ENCODE measurements at places on chromosomes 11 and 22.

GRCh38 chr11:74009675-74010305, 905 bp upstream of the UCP3 start:
- peaks cover 10% of the 10 kb centered on the region for H3K4me1 ChIP-seq
- no peak overlapping the region for H3K27ac ChIP-seq
- no peaks in the 10 kb centered on the region for H3K27me3 ChIP-seq
- H3K36me3 ChIP-seq: peaks cover 24% of the 10 kb centered on the region

DNA sequence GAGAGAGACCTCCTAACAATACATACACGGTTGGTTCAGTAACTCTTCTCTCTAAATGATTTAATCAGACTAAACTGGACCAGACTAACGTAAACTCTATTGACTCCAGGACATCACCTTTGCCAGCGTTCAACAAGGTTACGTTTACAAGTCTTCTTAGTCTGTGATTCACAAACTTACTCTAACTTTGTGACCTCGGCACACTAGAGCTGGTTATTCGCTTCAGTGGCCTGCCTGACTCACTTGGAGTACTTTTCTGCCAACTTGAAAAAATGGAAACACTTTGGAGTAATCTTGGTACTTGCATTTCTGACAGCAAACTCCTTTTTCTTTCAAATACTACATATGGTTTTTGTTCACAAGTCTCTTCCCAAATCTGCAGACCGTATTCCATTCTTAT, 26.2 kb downstream of the MTMR2 start:
- no peak overlapping the region for H3K4me3 ChIP-seq
- no peaks in the 10 kb centered on the region for H3K27me3 ChIP-seq
- H3K36me3 ChIP-seq: no peaks in the 10 kb centered on the region

GRCh38 chr11:68266936-68267880, 4.6 kb downstream of the C11orf24 start:
- no peak for DNase-seq
- no peak overlapping the region for H3K4me3 ChIP-seq
- no peak overlapping the region for H3K27ac ChIP-seq
- peaks cover 38% of the 10 kb centered on the region for H3K36me3 ChIP-seq
- H3K4me1 ChIP-seq: peaks cover 14% of the 10 kb centered on the region

- H3K4me3 ChIP-seq: no peak overlapping the region
- H3K27ac ChIP-seq: no peak overlapping the region
- H3K36me3 ChIP-seq: no peaks in the 10 kb centered on the region
- no peaks in the 10 kb centered on the region for H3K27me3 ChIP-seq
- no peak for DNase-seq
Measured at GRCh38 chr11:42536611-42537360, 775.0 kb upstream of the API5 start.

DNA sequence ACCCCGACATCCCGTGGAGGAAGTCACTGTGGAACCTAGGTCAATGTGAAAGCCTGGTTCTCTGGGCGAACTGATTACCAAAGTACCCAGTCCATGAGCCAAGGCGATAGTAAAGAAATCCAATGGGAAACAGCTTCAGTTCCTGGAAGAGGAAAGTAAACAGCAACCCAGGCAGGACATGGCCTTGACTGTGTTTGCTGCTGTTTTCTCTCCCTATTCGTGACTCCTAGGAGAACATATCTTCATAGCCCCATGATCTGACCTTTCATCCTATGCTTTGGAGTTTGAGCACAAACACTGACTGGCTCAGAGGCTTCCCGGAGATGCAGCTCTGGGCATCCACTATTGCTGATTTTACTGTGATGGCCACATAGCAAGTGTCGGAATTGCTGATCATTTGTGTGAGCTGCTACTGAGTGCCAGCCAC, 45.1 kb downstream of the LRFN4 start:
- H3K27me3 ChIP-seq: no peaks in the 10 kb centered on the region
- H3K36me3 ChIP-seq: no peaks in the 10 kb centered on the region
- DNase-seq: no peak
- H3K4me3 ChIP-seq: no peak overlapping the region

- H3K36me3 ChIP-seq: peaks cover 8% of the 10 kb centered on the region
- DNase-seq: no peak
- no peak overlapping the region for H3K4me3 ChIP-seq
- H3K4me1 ChIP-seq: no peaks in the 10 kb centered on the region
Measured at GRCh38 chr11:121086866-121087265, 14.2 kb upstream of the TECTA start.

DNA sequence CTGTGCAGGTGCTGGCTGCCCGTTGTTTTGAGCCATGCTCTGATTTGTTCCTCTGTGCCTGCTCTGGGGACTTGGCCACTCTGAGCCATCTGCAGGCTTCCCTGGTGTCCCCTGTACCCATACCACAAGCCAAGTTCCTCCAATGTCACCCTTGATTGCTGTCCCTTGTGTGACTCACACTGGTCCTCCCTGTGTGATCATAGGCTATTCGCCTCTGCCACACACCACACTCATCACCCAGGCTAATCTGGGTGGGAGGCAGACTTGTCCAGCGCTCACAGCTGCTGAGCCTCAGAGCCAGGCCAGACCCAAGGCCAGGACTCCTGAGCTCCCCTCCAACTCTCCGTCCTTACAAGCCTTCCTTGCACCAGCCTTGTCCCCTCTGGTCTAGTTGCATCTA, 31.7 kb downstream of the IGF2 start:
- no peak overlapping the region for H3K4me3 ChIP-seq
- no peaks in the 10 kb centered on the region for H3K4me1 ChIP-seq
- H3K36me3 ChIP-seq: no peaks in the 10 kb centered on the region
- H3K27ac ChIP-seq: no peak overlapping the region
- H3K27me3 ChIP-seq: peaks cover 21% of the 10 kb centered on the region

GRCh38 chr22:22465094-22465602, 43.4 kb downstream of the ZNF280B start:
- H3K27me3 ChIP-seq: peaks cover 7% of the 10 kb centered on the region
- no peak for DNase-seq
- H3K27ac ChIP-seq: no peak overlapping the region
- H3K4me1 ChIP-seq: no peaks in the 10 kb centered on the region
- H3K4me3 ChIP-seq: no peak overlapping the region
- H3K36me3 ChIP-seq: no peaks in the 10 kb centered on the region

GRCh38 chr11:41282395-41282794, 177.1 kb downstream of the LRRC4C start:
- DNase-seq: no peak
- H3K4me3 ChIP-seq: no peak overlapping the region
- H3K36me3 ChIP-seq: no peaks in the 10 kb centered on the region
- H3K27me3 ChIP-seq: no peaks in the 10 kb centered on the region
- H3K27ac ChIP-seq: no peak overlapping the region
- no peaks in the 10 kb centered on the region for H3K4me1 ChIP-seq

DNA sequence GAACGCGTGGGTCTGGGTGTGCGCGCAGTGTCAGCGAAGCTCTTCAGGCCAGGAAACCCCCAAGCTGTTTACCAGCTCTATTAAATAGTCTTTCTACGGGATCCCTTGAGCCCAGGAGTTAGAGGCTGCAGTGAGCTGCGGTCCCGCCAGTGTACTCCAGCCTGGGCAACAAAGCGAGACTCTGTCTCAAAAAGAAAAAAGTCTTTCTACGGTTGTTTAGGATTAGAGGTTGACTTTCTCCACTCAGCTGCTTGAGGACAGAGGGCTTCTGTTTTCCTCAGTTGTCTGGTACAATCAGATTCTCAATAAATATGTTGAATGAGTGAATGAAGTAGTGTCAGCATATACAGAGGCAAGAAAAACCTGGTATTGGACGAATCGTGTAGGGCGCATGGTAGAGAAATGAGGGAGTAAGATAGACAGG, 619 bp downstream of the SART1 start:
- no peaks in the 10 kb centered on the region for H3K27me3 ChIP-seq
- peaks cover 32% of the 10 kb centered on the region for H3K4me1 ChIP-seq
- H3K27ac ChIP-seq: peak overlapping the region; percentile 50
- peaks cover 34% of the 10 kb centered on the region for H3K36me3 ChIP-seq
- no peak for DNase-seq

DNA sequence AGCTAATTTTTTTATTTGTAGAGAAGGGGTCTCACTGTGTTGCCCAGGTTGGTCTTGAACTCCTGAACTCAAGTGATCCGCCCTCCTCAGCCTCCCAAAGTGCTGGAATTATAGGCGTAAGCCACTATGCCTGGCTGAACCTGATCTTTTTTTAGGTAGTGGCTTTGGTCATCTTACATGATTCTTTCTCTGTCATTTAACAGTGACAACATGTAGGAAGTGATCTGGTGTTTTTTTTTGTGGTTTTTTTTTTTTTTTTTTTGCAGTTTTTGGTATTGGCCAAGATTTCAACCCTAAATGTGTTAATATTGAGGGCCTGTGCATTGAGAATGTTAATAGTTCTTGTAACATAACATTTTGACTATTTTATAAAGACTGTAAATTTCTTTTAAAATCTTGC, 8.0 kb upstream of the FERMT3 start:
- H3K36me3 ChIP-seq: peaks cover 88% of the 10 kb centered on the region
- no peaks in the 10 kb centered on the region for H3K27me3 ChIP-seq
- no peak overlapping the region for H3K27ac ChIP-seq
- H3K4me1 ChIP-seq: no peaks in the 10 kb centered on the region

GRCh38 chr11:62400760-62401159, 18.1 kb upstream of the SCGB1A1 start:
- H3K27me3 ChIP-seq: no peaks in the 10 kb centered on the region
- no peak overlapping the region for H3K27ac ChIP-seq
- H3K4me3 ChIP-seq: no peak overlapping the region

- H3K4me3 ChIP-seq: no peak overlapping the region
- H3K27me3 ChIP-seq: no peaks in the 10 kb centered on the region
- DNase-seq: no peak
Measured at GRCh38 chr22:46833228-46833627, 70.8 kb downstream of the TBC1D22A start.

GRCh38 chr11:70799386-70799785, 401.1 kb downstream of the CTTN start:
- no peaks in the 10 kb centered on the region for H3K36me3 ChIP-seq
- H3K27me3 ChIP-seq: no peaks in the 10 kb centered on the region
- no peak overlapping the region for H3K27ac ChIP-seq

GRCh38 chr11:113764527-113765219, 8.8 kb downstream of the ZW10 start:
- peaks cover 25% of the 10 kb centered on the region for H3K36me3 ChIP-seq
- H3K4me1 ChIP-seq: no peaks in the 10 kb centered on the region
- H3K27me3 ChIP-seq: no peaks in the 10 kb centered on the region
- DNase-seq: no peak
- H3K27ac ChIP-seq: no peak overlapping the region

DNA sequence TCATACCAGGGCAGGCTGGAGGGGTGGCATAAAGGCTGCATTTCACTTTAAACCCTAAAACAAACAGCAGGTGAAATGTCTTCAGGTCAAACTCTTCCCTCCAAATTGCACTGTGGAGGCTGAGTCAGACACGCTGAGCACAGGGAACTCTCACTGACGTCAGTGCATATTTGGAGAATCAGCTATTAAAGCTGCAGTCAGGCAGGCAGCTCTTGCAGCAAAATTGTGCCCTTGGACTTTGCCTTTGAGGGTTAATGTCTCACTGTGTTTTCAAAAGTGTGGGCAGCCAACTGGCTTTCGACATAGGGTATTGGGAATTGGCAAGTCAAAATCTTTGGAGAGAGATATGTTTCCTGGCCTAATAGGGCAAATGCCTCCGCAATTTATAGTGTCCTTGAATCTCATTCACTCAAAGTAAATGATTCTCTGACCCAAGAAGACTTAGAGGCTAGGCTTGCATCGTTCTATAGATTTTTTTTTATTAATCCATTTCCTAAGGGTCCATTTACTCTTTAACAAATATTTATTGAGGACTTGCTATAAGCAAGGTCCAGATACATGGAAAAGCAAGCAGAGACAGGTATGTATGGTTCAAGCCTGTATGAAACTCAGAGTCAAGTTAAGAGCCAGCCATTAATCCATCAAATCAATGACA, 27.7 kb upstream of the SMCO4 start:
- H3K27ac ChIP-seq: no peak overlapping the region
- no peaks in the 10 kb centered on the region for H3K27me3 ChIP-seq
- H3K36me3 ChIP-seq: no peaks in the 10 kb centered on the region
- no peaks in the 10 kb centered on the region for H3K4me1 ChIP-seq
- DNase-seq: no peak
- H3K4me3 ChIP-seq: no peak overlapping the region

DNA sequence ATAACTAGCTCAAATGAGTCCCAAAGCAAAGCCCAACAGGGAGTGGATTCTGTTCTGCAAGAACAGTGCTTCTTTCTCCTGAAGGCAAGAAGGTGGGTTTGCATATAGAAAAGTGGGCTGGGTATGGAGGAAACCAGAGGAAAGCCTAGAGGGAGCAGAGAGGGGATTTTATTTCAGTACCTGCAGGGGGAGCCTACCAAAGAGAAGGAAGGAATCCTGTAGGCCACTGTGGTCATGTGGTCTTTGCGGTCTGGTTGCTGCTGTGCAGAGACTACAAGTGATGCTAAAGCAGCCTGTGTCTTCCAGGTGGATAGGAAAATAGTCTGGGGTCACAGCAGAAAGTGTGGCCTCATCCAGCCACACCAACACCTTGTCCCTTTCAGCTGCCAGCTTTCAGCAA, 33.2 kb upstream of the ZBTB16 start:
- DNase-seq: peak; percentile 17
- H3K27me3 ChIP-seq: no peaks in the 10 kb centered on the region
- H3K27ac ChIP-seq: no peak overlapping the region
- peaks cover 4% of the 10 kb centered on the region for H3K4me1 ChIP-seq
- H3K36me3 ChIP-seq: no peaks in the 10 kb centered on the region

DNA sequence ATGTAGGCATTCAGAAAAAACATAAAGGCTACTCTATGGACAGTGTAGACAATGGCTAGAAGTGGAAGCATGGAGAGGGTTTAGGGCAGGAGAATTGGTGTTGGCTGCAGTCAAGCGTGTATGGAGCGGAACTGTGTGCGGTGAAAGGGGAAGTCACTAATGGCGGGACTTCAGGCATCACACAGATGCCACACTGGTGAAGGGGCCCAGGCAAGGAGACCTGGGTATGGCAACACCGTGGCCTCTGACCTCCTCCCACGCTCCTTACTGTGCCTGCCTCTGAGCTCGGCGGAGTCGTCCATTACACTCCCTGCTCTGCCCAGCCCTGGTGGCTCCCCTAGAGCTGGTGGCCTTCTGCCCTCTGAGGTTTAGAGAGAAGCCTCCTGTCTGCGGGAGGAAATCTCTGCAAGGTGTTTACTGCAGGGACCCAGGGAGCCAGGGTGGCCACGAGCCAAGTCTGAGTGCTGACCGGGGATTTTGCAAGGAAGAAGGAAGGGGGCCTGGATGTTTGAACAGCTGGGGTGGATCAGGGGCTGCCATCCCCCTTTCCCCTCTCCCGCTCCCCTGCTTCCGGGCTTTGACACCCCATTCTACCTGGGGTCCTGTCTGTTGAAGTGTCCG, 75.1 kb upstream of the TSPAN18 start:
- H3K4me1 ChIP-seq: no peaks in the 10 kb centered on the region
- no peaks in the 10 kb centered on the region for H3K36me3 ChIP-seq
- H3K27ac ChIP-seq: no peak overlapping the region
- DNase-seq: no peak
- H3K4me3 ChIP-seq: no peak overlapping the region

- no peak overlapping the region for H3K4me3 ChIP-seq
- no peak for DNase-seq
- H3K27me3 ChIP-seq: no peaks in the 10 kb centered on the region
Measured at GRCh38 chr11:125357551-125357950, 138.5 kb downstream of the FEZ1 start.

DNA sequence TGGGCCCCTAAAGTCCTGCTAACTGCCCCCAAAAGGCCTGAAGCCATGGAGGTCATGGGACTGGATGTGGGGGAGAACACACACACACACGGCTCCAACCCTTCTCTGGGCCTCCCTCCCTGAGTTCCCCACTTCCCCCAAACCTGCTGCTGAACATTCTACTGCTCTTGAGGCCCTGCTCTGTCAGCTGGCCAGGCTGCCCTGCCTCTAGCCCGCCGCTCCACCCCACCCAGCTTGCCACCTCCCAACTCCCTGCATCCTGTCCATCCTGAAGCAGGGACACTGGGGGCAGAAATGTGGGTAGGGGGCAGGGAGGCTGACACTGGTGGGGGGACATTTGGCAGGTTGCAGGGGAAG, 1.0 kb downstream of the KCNJ4 start:
- H3K4me1 ChIP-seq: peaks cover 30% of the 10 kb centered on the region
- peak overlapping the region; percentile 19 for H3K4me3 ChIP-seq
- DNase-seq: no peak
- H3K36me3 ChIP-seq: no peaks in the 10 kb centered on the region
- no peak overlapping the region for H3K27ac ChIP-seq
